Nasal cavity respiratory epithelium epithelial cell of viscerocranial mucosa (primary cell): ENCODE measurements at places on chromosomes 3 and 15. TPM values are rescaled to one million over a fixed set of nuclear protein-coding genes. Genes with fewer than 3 reads are reported as not detected.

The EXOSC7 gene
- total RNA-seq, result 45.2 and 57.8 TPM in 2 replicates

The MYRIP gene
- total RNA-seq, result under 0.01 TPM in 1 of 2 replicates, not detected in the other

The GRM7 gene
- total RNA-seq, result not detected in 2 replicates

The PLA2G4F gene
- 6.5 and 9.6 TPM in 2 replicates for total RNA-seq
